ENCODE measurements at places on chromosomes 16 and 17.

DNA sequence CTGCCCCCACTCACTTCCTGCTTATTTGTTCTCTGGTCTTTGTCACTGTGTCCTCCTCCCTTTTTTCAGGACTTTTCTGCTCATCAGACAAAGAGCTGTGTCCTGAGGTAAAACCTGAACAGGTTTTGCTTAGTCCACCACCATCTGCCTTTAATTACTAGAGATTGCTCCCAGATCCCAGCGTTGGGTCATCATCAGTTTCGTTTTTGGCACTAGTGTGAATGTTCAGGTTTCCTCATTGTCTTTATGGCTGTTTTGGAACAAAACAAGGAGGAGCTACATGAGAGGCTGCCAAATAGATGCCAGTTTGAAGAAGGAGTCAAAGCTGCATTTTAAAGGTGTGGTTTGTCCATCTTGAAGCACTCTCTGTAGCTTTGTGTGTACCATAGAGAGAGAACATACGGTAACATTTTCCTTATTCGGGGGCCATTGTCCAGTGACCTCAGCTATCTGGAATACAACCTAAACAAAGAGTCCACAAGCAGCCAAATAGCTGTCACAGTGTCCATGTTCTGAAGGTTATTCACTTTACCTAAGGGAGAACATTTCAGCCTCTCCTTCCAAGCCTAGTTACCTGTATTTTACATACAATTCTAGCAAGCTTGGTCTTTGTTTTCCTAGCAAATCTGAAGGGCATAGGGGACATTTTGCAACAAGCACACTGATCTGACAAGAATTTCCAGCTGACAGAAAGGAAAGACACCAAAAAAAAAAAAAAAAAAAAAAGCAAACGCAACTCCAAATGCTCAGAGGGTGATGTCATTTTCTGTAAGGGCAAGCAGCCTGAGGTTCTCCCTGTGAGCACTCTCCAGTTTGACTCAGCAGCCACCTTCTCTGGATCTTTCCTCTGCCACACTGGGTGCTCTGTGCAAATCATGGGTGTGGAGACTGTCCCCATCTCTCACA lies 196.1 kb downstream of the NTN1 start:
- DNase-seq: no peak

DNA sequence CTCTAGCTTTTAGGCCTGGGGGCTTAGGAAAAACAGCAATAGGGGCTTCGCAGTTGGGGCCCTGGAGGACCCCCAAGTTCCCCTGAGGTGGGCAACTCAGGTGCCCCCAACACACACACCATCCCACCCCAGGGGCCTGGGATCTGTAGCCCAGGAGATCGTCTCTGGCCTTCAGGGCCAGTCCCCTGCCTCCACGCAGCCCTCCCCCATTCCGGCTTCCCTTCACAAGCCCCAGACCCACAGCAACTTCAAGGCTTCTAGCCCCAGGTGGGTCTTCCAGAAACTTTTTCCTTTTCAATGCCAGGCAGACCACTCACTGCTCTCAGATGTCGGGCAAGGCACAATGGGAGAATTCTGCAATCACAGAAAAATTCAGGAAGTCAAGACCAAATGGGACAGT lies 79.4 kb downstream of the C16orf78 start:
- no peak for DNase-seq

DNA sequence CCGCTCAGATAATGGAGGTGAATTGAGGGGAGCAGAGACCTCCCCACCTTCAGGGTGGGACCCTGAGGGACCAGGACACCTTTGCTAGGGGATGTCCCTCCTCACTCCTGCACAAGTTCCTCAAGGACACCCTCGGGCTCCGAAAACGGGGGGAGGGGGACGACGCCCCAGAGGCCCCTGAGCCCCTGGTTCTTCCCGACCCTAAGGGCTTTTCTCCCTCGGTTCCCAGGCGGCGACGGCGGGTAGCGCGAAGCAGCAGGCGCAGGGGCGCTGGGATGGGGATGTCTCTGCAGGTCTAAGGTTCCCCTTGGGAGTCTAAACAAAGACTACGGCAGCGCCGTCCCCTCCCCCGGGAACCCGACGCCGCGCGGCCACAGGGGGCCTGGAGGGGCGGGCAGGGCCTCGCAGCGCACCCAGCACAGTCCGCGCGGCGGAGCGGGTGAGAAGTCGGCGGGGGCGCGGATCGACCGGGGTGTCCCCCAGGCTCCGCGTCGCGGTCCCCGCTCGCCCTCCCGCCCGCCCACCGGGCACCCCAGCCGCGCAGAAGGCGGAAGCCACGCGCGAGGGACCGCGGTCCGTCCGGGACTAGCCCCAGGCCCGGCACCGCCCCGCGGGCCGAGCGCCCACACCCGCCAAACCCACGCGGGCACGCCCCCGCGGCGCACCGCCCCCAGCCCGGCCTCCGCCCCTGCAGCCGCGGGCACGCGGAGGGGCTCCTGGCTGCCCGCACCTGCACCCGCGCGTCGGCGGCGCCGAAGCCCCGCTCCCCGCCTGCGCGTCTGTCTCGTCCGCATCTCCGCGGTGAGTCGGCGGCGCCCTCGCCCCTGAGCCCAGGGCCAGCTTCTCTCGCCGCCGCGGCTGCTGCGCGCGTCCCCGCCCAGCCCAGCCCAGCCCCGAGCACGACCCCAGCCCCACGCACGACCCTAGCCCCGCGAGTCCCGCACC lies 36.7 kb upstream of the NDRG4 start:
- DNase-seq: no peak

DNA sequence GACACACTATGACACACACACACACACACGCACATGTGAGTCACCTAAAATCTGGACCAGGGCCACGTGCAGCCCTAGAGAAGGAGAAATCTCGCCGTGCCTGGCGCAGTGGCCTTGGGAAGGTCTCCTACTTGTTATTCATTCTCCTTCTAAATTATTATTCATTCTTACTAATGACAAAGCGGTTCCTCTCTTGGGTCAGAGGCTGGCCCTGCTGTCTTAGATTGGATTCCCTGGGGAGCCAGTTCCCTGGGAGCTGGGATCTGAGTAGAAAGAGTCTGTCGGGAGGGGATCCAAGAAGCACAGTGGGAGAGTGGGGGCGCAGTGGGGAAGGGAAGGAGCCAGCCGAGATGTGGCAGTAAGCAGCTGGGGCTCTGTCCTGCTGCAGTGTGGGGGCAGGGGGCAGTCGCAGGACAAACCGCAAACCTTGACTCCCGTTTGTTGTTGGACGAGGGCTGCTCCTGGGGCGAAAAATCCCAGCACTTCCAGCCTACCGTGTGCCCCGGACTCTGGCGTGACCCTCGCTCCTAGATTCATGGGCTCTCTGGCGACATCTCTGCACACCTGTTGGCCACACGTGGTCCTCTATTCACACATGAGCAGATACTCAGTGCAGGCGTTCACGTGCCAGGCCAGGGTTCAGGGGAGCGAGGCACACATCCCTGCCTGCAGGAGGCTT lies 18.7 kb upstream of the JPH3 start:
- DNase-seq: no peak

- no peak for DNase-seq
Observed at GRCh38 chr16:3953728-3954410, 73.4 kb upstream of the CREBBP start.

- DNase-seq: no peak
Observed at GRCh38 chr16:90001761-90002503, 17.3 kb downstream of the DBNDD1 start.

Measured in activated T-helper 1 cell treated with anti-CD3 and anti-CD28 coated beads, Interleukin-12 subunit alpha, Interleukin-12 subunit beta, Interleukin-2, Interleukin-4 antibody, amounts not matched to agents 30 ng/mL and 10 ng/mL and 1 ng/mL, durations not matched to agents 14 hours and 24 hours and 36 hours (primary cell).